ENCODE measurements at places on chromosomes 12 and 14. TPM values are rescaled to one million over a fixed set of nuclear protein-coding genes. Genes with fewer than 3 reads are reported as not detected.

Gene PLD4
- total RNA-seq: 0.06 TPM

Gene GZMH
- total RNA-seq: 4.9 TPM

Gene MGAT4C
- total RNA-seq: not detected

Gene SPTB
- not detected for total RNA-seq

Gene KRT75
- total RNA-seq: not detected

Gene SOS2
- 34.6 TPM for total RNA-seq

Gene ADGRD1
- not detected for total RNA-seq

Gene CLEC1A
- not detected for total RNA-seq

All from activated naive CD8-positive, alpha-beta T cell treated with anti-CD3 and anti-CD28 coated beads, Interleukin-2, amount 10 ng/mL, durations not matched to agents 7 days and 5 days (primary cell).